ENCODE measurements at places on chromosomes 7 and 10. TPM values are rescaled to one million over a fixed set of nuclear protein-coding genes. Genes with fewer than 3 reads are reported as not detected.

The HOXA10 gene
- 1.3 TPM for polyA plus RNA-seq

The PRKCQ gene
- polyA plus RNA-seq, result 10.9 TPM

The DRGX gene
- 67.8 TPM for polyA plus RNA-seq

The ZNF853 gene
- 46.8 TPM for polyA plus RNA-seq

The PI4K2A gene
- 20.4 TPM for polyA plus RNA-seq

The DPYSL4 gene
- 97.6 TPM for polyA plus RNA-seq

The GPR37 gene
- 26.3 TPM for polyA plus RNA-seq

The PRLHR gene
- 0.53 TPM for polyA plus RNA-seq

The HMX2 gene
- polyA plus RNA-seq, result 0.09 TPM

The SLC35B4 gene
- polyA plus RNA-seq, result 20.4 TPM

The TAS2R41 gene
- not detected for polyA plus RNA-seq

The GNAT3 gene
- not detected for polyA plus RNA-seq

The GPNMB gene
- 4.4 TPM for polyA plus RNA-seq

The FAM53B gene
- 30.9 TPM for polyA plus RNA-seq

The HOXA4 gene
- polyA plus RNA-seq, result 48.9 TPM

Data from spinal cord (tissue), 10 donors.